ENCODE measurements at places on chromosomes 7 and 10. TPM values are rescaled to one million over a fixed set of nuclear protein-coding genes. Genes with fewer than 3 reads are reported as not detected.

The SPOCK2 gene
- 0.79 TPM for total RNA-seq

The HOXA7 gene
- total RNA-seq = 1.5 TPM

The SEC23IP gene
- 17.1 TPM for total RNA-seq

The OR13A1 gene
- 0.10 TPM for total RNA-seq

The PMPCB gene
- 47.8 TPM for total RNA-seq

The SEMA3C gene
- 103 TPM for total RNA-seq
